ENCODE measurements at places on chromosomes 4 and X. TPM values are rescaled to one million over a fixed set of nuclear protein-coding genes. Genes with fewer than 3 reads are reported as not detected.

DNA sequence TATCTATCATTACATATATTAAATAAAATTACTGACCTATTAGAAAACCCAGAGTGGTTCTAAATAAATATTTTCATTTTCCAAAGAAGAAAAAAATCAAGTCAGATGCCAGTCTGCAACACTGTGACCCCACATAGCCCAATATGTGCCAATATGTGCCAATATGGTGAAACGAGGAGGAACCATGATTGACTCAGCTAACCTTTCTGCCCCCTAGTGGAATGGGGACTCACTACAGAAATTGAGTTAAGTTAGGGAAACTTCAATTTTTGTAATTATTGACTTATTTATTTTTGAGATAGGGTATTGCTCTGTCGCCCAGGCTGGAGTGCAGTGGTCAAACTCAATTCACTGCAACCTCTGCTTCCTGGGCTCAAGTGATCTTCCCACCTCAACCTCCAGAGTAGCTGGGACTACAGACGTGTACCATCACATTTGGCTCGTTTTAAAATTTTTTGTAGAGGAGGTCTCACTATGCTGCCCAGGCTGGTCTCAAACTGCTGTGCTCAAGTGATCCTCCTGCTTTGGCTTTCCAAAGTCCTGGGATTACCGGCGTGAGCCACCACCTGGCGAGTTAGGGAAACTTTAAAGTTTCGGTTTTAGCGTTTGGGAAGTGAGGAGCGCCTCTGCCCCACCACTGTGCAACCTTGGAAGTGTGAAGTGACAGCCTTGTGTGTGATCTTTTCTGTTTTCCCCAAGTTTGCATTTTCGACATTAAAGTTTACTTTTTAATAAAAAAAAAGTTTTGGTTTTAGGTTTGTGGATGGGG is 116.8 kb upstream of the SHISA3 start:
- DNase-seq, result no peak

DNA sequence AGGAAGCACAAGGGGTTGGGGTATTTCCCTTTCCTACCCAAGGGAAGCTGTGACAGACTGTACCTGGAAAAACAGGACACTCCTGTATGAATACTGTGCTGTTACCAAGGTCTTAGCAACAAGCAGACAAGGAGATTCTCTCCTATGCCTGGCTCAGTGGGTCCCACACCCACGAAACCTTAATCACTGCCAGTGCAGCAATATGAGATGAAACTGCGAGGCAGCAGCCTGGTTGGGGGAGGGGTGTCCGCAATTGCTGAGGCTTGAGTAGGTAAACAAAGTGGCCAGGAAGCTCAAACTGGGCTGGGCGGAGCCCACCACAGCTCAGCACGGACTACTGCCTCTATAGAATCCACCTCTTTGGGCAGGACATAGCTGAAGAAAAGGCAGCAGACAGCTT is 197.7 kb downstream of the INPP4B start:
- DNase-seq, result no peak

DNA sequence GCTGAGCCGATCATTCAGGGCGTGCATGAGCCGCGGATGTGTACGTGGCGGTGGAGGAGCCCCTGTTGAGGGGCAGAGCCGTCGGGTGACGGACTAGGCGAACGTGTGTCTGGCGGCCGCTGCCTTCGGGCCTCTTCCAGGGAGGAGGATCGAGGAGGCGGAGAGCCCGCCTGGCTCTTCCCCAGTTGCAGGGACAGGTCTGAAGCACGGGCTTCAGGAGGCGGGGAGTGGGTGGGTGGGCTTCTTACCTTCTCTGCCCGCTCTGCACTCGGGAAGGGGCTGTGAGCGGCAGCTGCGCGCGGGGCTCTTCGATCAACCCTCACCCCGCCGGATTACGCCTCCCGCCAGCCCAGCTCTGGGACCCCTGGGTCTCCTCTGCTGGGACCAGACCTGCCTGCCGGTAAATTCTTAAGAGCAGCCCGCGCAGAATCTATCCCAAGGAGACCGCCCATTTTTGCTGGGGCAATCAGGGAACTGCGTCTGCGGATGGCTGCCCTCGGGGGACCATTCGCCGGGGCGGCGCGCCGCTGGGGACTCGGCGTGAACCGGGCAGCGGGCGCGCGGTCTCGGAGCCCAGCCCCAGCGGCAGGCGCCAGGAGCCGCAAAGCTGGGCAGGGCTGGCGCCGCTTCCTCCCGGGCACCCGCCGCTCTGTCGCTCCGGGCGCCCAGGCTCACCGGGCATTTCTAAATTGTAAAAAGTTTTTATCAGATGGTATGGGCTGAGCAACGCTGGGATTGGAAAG is 4.9 kb downstream of the PLAC8 start:
- no peak for DNase-seq

DNA sequence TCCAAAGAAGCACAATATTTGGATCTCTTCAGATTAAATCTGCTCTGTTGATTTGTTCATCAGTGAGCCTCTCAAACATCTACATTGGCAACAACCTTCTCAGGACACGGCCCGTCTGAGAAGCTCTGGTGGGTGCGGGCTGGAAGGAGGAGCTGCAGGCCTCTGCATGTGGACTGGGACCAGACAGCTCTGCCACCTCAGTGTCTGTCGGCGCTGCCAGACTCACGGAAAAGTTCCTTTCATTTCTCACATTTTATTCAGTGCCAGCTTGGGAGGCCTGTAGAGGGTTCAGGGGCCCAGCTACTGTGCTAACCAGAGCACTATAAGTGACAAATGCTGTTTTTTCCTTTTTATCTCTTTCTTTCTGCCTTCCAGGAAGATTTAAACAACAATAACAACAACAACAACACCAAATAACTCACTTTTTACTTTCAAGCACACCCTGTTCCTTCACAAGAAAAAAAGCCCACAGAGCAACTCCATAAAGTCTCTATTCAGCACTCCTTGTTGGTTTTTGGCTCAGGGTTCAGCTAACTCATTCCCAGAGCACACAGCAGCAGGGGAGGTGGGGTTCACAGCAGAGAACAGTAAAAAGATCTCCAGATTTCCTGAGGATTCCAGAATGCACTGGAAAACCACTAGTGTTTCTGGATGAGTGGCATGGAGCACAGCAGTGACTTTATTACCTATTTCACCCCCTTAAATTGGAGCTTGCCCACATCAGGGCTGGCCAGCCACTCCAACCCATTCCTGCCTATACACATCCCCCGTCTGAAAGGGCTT is 23.2 kb upstream of the HOPX start:
- DNase-seq, result no peak

DNA sequence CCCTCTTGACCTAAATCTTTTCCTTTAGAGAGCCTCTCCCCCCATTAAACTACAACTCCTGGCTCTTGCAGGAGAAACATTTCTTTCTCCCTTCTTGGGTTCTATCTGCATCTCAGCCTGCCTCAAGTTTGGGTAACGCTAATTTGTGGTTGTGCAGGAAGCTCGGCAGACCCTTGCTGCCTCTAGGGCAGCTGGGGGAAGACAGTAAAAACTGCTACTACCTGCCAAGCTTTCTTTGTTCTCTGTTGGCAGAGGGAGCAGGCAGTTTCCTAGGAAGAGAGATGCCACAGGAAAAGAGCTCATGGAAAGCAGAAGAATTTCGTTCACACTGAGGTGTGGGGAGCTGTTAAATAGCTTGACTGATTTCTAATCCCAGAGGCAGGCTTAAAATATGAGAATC is 555.6 kb upstream of the IGFBP7 start:
- no peak for DNase-seq

DNA sequence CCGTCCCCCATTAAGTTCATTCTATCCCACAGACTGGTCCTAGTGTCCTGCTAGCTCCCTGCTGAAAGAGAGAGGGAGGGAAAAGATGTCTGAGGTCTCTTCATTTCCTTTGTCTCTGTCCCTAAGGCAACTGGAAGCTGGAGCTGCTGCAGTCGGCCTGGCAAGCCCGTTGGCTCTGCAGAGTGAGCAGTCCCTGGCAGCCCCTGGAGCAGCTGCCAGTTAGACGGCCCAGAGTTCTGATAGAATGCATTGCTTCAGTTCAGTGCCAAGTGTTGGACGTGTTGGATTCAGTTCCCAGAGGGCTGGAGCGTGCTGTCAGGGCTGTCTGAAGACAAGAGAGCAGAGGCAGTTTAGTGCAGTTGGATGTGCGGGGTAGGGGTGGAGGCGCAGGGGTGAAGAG is 975 bp downstream of the KCNE5 start:
- no peak for DNase-seq

DNA sequence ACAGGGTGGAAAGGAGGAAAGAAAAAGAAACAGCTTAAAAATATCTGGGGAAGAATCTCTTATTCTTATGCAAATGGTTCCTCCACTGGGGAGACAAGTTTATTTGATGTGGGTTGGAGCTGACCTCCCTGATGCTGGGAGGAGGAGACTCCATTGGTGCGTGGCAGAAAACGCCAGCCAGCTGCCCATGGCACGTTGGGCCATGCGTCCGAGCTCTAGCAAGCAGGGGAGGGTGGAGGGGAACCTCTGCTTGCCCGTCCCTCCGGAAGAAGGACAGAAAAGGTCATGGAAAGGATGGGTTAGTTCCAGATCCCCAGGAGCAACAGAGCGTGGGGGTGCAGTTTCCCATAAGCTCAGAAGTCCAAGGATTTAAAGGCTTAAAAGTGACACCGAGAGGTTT is 210.4 kb downstream of the KLHL4 start:
- no peak for DNase-seq

GRCh38 chrX:24117258-24117657 is 32.3 kb upstream of the ZFX start:
- DNase-seq, result no peak

Gene CLIC2
- total RNA-seq, result 8.0 TPM

Gene PPP1R2C
- total RNA-seq, result not detected

Gene NCAPG
- 0.47 TPM for total RNA-seq

Measured in dorsolateral prefrontal cortex (tissue), 122 donors.